ENCODE measurements at places on chromosomes 7 and 10. TPM values are rescaled to one million over a fixed set of nuclear protein-coding genes. Genes with fewer than 3 reads are reported as not detected.
A peak's percentile ranks its signal among the peaks of the same experiment; 100 is the strongest.

DNA sequence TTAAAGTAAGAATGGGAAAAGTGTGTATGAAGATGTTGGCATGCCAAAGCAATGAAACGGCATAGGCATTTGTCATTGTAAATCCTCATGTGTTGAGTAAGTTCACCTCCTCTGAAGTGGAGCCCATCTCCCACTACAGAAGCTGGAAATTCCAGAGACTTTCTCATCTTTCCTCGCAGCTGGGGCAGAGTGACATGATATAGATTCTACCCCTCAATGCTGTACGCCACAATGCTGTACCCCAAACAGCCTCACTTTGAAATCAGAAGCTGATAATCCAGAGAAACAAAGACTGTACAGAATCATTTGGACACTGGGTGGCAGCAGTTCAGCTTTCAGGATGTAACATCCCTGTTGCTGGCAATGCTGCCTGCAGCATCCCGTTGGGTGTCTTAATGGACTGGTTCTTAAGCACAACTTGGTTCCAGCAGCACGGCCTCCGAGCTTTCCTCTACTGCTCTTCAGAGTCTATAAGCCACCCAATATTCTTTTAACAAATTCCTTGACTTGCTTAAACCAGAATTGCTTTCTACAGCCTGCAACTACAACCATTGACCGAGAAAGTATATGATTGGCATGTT is 18.8 kb downstream of the ZC3HAV1L start:
- no peak overlapping the region for H3K27ac ChIP-seq
- no peaks in the 10 kb centered on the region for H3K27me3 ChIP-seq
- DNase-seq, result peak; percentile 71
- H3K4me1 ChIP-seq, result no peaks in the 10 kb centered on the region
- H3K36me3 ChIP-seq, result no peaks in the 10 kb centered on the region

The MYOZ1 gene
- not detected for total RNA-seq

GRCh38 chr7:81515009-81515408 is 254.8 kb downstream of the HGF start:
- H3K27ac ChIP-seq, result no peak overlapping the region
- H3K27me3 ChIP-seq, result no peaks in the 10 kb centered on the region
- H3K4me1 ChIP-seq, result peaks cover 12% of the 10 kb centered on the region

DNA sequence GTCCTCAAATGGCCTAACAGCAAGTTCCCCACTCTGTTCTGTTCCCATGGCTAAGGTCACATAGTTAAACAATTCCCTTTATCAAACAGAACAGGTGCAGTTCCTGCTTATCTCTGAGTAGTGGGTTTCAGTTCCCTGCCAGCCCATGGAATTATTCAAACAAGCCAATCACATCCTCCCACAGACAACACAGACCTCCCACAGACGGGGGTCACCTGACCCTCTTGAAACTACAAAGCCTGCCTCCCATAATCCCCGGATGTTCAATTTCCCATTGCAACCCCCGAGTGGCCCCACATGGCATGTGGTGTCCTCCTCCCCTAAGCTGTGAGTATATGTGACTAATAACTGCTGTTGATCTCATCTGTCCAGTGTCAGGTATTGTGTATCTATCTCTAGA is 64.1 kb downstream of the TMEM168 start:
- no peak overlapping the region for H3K4me3 ChIP-seq
- no peaks in the 10 kb centered on the region for H3K4me1 ChIP-seq
- H3K27me3 ChIP-seq, result no peaks in the 10 kb centered on the region

The NPSR1 gene
- total RNA-seq, result not detected

The SUN3 gene
- not detected for total RNA-seq

GRCh38 chr7:113800826-113801225 is 118.0 kb downstream of the PPP1R3A start:
- no peak overlapping the region for H3K4me3 ChIP-seq
- DNase-seq, result no peak
- peaks cover 27% of the 10 kb centered on the region for H3K4me1 ChIP-seq
- no peaks in the 10 kb centered on the region for H3K27me3 ChIP-seq
- no peak overlapping the region for H3K27ac ChIP-seq
- H3K36me3 ChIP-seq, result no peaks in the 10 kb centered on the region
